Stimulated activated CD4-positive, alpha-beta T cell treated with anti-CD3 and anti-CD28 coated beads, Interleukin-2, amount 100 ng/mL, for 48 hours (primary cell): ENCODE measurements at places on chromosomes 2 and 18.

GRCh38 chr2:62304429-62305417 lies 108.8 kb downstream of the B3GNT2 start:
- DNase-seq: peak; percentile 29

- DNase-seq: no peak
These were observed 86.2 kb downstream of the UPP2 start for GRCh38 chr2:158187908-158188307.

DNA sequence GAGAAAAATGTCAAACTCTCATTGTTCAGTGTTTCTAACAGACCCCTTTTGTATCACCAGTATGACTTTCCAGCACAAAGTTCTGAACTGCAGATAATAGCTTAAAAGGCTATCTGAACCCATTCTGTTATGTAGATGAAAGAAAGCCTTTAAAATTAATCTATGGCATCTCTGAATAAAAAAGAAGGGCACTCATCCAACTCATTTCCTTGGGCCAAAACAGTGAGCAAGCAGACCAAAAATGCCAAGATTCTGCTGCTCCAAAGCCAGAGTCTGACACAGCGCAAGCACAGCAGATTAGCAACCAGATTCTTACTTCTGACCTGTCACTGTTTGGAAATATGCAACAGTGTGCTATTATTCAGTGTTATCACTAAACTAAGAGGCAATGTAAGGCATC lies 22.6 kb upstream of the ITGA6 start:
- no peak for DNase-seq

- no peak for DNase-seq
These were observed 201.5 kb upstream of the SLC35G4 start for GRCh38 chr18:11407940-11408339.

DNA sequence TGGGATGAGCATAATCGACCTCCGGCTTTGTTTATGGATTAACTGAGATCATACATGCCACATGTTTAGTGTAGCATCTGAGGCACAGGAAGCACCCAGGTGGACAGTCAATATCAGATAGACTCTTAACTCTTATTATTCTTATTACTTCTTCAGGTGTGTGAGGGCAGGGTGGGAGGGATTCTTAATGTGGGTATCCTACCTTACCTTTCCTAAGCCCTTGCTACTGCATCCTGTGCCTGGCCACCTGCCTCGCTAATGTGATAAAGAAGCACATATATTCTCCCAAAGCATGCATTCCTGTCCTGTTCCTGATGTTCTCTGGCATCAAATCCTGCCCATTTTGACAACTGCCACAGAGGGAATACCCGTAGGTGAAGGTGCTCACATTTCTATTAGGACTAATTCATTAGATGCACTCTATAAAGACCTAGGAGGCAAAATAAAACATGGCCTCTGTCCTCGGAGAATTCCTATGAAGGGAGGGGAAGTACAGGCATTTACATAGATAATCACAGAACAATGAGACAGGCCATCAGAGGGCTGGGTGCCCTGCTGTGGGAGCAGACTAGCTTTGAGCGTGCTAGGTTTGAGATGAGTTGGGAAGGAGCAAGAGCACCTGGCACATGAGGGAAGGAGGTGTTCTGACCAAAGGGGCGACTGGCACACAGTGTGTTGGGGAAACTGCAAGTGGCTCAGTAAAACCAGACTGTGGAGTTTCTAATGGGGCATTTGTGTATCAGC lies 19.5 kb upstream of the CELF4 start:
- no peak for DNase-seq

GRCh38 chr2:174072857-174073256 lies 107.7 kb upstream of the SP3 start:
- no peak for DNase-seq

- DNase-seq: no peak
These were observed 35.5 kb upstream of the BMP10 start for GRCh38 chr2:68906716-68907115.

GRCh38 chr2:102929721-102930120 lies 167.9 kb downstream of the TMEM182 start:
- DNase-seq: no peak

- no peak for DNase-seq
These were observed 494.5 kb downstream of the RNF144A start for GRCh38 chr2:7411691-7412090.

- no peak for DNase-seq
These were observed 282.3 kb upstream of the EPC2 start for GRCh38 chr2:148362144-148362796.

GRCh38 chr2:205323929-205324328 lies 358.4 kb upstream of the NRP2 start:
- DNase-seq: no peak

DNA sequence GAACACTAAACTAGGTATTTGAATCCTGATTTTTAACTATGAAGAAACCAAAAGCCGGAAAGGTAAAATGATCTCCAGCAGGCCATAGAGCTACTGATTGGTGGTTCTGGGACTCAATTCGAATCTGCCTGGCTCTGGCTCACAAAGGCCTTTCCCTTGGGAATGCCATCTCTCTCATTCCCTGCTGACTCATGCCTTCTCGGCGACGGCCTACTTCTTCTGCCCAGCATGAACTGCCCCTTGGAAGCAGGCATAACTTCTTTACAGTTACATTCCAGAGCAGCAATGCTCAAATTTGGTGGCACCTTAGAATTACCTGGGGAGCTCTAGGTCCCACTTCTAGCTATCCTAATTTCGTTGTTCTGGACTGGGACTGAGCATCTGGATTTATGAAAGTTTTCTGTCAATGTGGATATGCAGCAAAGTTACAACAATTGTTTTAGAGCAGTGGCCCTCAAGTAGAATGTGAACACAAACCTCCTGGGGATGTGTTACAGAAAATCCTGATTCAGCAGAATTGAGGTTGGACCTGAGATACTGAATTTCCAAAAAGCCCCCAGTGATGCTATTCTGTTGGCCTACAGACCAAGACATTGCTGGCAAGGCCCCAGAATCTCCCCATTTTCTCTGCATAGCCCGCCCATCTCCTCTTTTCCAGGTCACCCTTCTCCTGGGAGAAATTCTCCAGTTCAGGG lies 261.1 kb downstream of the CNTNAP5 start:
- DNase-seq: no peak

DNA sequence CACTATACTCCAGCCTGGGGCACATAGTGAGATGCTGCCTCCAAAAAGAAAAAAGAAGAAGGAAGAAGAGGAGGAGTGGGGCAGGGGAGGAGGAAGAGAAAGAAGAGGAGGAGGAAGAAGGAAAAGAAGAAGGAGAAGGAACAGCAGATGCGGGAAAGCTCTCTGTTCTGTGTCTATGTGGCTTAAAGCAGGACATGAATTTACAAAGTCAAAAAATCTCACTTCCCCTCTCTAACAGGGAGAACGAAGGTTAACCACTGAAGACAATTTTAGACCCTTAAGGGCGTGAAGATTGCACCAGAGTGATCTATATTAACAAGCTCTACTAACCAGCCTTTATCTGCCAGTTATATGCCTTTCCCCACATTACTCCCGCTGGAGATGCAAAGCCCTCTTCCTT lies 258.9 kb downstream of the METTL4 start:
- DNase-seq: no peak

- no peak for DNase-seq
These were observed 41.4 kb upstream of the ALPP start for GRCh38 chr2:232336981-232337720.
